ENCODE measurements at places on chromosomes 4 and X. TPM values are rescaled to one million over a fixed set of nuclear protein-coding genes. Genes with fewer than 3 reads are reported as not detected.

The LDB2 gene
- not detected for total RNA-seq

- no peaks in the 10 kb centered on the region for H3K27me3 ChIP-seq
- no peaks in the 10 kb centered on the region for H3K4me1 ChIP-seq
- no peak for DNase-seq
- H3K36me3 ChIP-seq: no peaks in the 10 kb centered on the region
These were observed 221.2 kb downstream of the NKX6-1 start for GRCh38 chr4:84277923-84278322.

The MSANTD1 gene
- total RNA-seq: 1.2 TPM

GRCh38 chr4:114874321-114874720 is 239.1 kb downstream of the NDST4 start:
- peaks cover 2% of the 10 kb centered on the region for H3K27me3 ChIP-seq
- no peak overlapping the region for H3K4me3 ChIP-seq
- DNase-seq: no peak
- no peaks in the 10 kb centered on the region for H3K4me1 ChIP-seq
- H3K36me3 ChIP-seq: no peaks in the 10 kb centered on the region
- H3K27ac ChIP-seq: no peak overlapping the region

GRCh38 chr4:97548186-97548585 is 595.1 kb downstream of the STPG2 start:
- no peaks in the 10 kb centered on the region for H3K4me1 ChIP-seq
- no peaks in the 10 kb centered on the region for H3K27me3 ChIP-seq
- H3K27ac ChIP-seq: no peak overlapping the region
- no peaks in the 10 kb centered on the region for H3K36me3 ChIP-seq
- DNase-seq: no peak
- H3K4me3 ChIP-seq: no peak overlapping the region

The DCUN1D4 gene
- 29.7 TPM for total RNA-seq

DNA sequence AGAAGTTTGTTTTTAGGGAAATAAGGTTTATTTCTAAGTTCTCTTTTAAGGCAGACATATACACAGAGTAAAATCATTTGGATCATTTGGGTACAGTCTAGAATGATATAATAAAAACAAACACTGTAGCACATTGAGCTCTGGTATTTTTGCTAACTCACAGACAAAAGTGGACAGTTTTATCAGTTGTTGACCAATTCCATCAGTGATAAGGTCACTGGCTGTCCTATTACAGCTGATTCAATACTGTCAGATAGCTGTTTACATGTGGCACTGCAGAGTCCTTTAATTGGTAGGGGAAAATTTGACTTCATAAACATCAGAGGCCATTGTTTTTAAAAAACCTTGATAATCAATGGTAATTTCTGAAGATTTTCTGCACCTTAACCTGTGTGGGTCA is 3.5 kb downstream of the IBSP start:
- no peaks in the 10 kb centered on the region for H3K4me1 ChIP-seq
- no peaks in the 10 kb centered on the region for H3K36me3 ChIP-seq
- H3K27ac ChIP-seq: no peak overlapping the region
- no peak for DNase-seq
- no peaks in the 10 kb centered on the region for H3K27me3 ChIP-seq

The RTL3 gene
- total RNA-seq: 0.07 TPM

DNA sequence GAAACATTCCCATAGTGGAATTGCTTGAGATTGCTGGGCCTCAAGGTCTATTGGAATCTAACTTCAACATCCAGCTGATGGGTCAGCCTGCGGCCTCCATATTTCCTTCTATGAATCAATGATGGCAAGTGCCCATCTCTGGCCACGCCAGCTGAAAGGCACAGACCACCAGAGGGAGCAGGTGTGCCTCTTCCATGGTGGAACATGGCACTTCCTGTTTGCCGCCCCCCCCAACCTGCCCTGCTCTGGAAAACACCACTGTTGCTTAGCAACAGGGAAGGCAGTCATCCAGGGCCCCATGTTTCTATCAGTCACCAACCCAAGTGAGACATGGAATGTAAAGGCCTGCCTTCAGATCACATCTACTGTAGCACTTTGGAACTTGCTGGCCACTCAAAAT is 11.6 kb downstream of the PAGE4 start:
- peak; percentile 1 for DNase-seq
- H3K4me1 ChIP-seq: no peaks in the 10 kb centered on the region
- no peaks in the 10 kb centered on the region for H3K36me3 ChIP-seq
- peaks cover 2% of the 10 kb centered on the region for H3K27me3 ChIP-seq
- H3K27ac ChIP-seq: no peak overlapping the region

The FREM3 gene
- not detected for total RNA-seq

The REELD1 gene
- not detected for total RNA-seq

DNA sequence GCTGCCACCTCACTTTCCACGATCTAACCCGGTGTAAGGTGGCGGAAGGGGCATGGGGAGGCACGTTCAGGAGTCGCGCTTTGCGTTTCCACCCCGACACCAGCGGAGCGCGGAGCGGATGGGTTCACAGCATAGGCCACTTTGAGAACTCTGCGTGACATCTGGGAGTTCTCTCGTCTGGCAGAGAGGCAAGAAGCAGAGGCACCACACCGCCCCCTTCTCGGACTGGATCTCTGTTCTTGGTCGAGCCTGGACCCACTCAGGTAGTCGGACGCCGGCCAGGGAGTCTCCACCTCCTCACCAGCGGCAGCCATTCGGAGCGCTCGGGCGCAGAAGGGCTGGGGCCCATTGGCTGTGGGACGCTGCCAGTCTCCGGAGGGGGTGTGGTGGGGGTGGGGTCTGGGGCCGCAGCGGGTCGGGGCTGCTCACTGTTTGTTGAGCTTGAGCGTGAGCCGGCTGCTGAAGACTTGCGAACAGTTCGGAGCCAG is at the start of gene DACH2:
DACH2 (plus strand) TSS at position 428 of the 488 bp plus-strand sequence.
- peak within 1 kb of the TSS; percentile 72 for H3K4me3 ChIP-seq
- no peak within 1 kb of the TSS for H3K27ac ChIP-seq
- H3K27me3 ChIP-seq: peaks cover 15% of the 10 kb centered on the region
- H3K36me3 ChIP-seq: no peaks in the 10 kb centered on the region
- DNase-seq: peak; percentile 6
- H3K4me1 ChIP-seq: no peaks in the 10 kb centered on the region

DNA sequence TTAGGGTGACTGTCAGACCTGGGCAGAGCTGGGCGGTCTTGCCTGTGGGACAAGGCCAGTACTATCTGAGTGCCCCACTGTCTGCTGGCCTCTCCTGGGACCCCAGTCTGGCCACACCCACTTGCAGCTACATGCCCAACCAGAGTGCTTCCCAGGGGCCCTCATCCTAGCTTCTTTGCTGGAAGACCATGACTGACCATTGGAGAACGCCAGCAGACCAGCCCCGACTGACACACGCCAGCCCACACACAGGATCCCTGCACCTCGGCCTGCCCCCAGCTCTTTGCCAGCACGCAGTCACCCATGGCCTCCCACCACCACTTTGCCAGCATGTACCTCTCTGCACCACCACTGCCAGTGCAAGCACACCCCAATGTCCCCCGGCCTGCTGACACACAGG is 585.7 kb downstream of the ZNF674 start:
- no peaks in the 10 kb centered on the region for H3K4me1 ChIP-seq
- H3K36me3 ChIP-seq: no peaks in the 10 kb centered on the region
- H3K27ac ChIP-seq: no peak overlapping the region
- DNase-seq: no peak

The CXCL11 gene
- not detected for total RNA-seq

- H3K27ac ChIP-seq: no peak overlapping the region
- no peak for DNase-seq
- H3K4me1 ChIP-seq: peaks cover 33% of the 10 kb centered on the region
These were observed 111.7 kb upstream of the RPS6KA3 start for GRCh38 chrX:20378233-20378920.

The SEPSECS gene
- total RNA-seq: 15.3 TPM

Data from activated T-helper 1 cell treated with anti-CD3 and anti-CD28 coated beads, Interleukin-12 subunit alpha, Interleukin-12 subunit beta, Interleukin-2, Interleukin-4 antibody, amounts not matched to agents 30 ng/mL and 10 ng/mL and 1 ng/mL, durations not matched to agents 14 hours and 24 hours and 36 hours (primary cell).